Stimulated activated CD8-positive, alpha-beta memory T cell treated with anti-CD3 and anti-CD28 coated beads, Interleukin-7, amount 100 ng/mL, for 4 hours (primary cell): ENCODE measurements at places on chromosomes 2 and 18.

DNA sequence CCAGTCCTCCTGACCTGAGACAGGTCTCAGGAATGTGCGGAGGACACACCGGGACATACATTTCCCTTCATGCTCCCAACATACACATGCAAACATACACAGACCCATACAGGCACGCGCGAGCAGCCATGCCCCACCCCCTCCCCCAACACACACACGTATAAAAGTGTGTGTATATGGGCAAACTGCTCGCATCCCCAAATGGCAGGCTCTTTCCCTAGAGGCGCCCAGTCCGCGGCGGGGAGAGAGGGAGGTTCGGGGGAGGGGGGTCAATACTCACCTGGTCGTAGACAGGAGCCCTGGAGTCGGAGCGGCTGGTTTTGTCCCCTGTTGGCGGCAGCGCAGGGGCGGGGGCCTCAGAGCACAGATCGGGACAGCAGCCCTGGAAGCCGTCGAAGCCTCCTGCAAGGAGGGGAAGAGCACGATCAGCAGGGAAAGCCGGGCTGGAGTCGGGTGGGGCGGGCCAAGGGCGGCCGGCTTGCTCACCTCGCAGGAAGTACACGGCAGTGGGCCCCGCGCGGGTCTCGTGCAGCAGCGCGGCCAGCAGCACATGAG lies 682 bp downstream of the DUSP2 start:
- DNase-seq = no peak

- no peak for DNase-seq
Observed at GRCh38 chr18:21341141-21341540, 99.1 kb downstream of the GREB1L start.

DNA sequence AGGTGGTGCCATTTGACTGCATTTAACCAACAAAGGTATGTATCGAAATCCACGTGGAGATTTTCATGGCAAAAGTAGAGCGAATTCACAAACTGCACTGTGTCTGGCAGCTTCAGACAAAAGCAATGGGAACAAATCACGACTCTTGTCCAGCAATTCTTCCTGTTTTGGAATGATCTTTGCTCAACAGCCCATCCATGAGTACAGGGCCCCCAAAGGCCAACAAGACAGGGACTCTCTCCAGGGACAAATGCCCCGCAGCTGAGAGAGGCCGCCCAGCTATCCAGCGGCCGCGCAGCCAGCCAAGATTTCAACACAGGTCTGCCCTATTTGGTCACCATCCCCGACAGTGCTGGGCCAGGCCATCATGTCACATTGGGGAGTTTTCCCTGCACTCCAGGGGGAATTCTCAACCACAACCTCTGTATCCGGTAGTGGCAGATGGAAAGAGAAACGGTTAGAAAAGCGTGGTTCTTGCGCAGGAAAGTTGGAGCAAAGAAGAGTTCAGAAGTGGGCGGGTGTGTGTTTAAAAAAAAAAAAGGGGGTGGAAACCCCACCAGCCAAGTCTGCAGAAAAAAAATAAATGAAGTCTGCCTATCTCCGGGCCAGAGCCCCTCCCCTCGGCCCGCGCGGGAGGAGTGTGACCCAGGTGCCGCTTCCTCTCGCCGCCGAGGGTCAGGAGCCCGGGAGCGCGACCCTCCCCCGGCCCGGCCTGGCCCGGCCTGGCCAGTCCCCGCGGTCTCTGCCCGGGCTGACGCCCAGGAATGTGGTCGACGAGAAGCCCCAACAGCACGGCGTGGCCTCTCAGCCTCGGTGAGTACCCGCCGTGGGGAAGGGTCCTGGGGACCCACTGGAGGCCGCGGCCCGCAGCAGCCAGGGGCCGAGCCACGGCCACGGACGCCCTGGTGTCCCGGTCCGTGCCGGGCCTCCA lies at the start of gene GYPC:
GYPC (plus strand) TSS at position 659 of the 931 bp plus-strand sequence; CDS start at position 765, 106 bp downstream.
- peak; percentile 56 for DNase-seq

GRCh38 chr2:189175869-189176433 lies 3.6 kb downstream of the COL5A2 start:
- no peak for DNase-seq

DNA sequence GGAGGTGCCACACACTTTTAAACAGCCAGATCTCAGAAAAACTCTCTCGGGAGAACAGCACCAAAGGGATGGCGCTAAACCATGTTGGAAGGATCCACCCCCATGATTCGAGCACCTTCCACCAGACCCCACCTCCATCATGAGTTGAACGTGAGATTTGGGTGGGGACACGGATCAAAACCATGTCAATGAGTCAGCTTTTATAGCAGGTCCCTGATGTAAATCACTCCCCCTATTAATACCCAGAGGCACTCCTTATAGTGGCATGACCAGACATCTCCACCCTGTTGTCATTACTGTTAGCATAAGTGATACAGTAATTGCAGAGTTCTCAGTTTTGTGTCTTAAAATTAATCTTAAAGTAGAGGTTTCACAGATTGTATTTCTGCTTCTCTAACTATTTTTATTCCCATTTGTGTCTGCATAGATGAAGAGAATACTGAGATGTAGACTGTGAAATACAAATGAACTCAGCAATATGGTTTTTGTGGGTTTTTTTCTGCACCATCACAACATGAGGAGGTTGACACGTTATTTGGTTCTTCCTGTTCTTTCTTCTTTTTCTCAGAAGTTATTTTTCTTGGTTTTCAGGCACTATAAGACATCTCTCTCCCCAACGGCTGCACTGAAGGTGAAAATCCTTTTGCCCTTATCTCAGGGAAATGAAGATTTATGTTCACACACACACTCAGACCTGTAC lies 218.2 kb downstream of the ARL4C start:
- DNase-seq = no peak
